ENCODE measurements at places on chromosomes 5 and 9.

GRCh38 chr5:131997026-131997726 is 14.3 kb downstream of the ACSL6 start:
- no peak for DNase-seq

DNA sequence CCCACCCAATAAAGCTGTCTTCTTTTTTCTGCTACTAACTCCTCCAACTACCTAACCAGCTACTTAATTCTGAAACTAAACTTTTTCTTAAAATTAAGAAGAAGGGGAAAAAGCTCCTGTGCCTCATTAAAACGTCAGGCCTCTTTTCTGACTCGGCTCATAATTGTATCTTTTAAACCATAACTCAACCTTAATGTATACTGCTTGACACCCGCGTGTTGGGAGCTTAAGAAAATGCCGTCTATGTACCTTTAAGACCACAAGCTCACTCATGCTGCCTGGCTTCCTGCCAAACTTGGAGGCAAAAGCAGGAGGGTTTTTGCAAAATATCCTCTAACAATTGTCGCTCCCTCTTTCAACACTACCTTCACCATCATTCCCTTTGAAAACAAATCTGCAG is 5.0 kb downstream of the EBF1 start:
- DNase-seq: no peak

DNA sequence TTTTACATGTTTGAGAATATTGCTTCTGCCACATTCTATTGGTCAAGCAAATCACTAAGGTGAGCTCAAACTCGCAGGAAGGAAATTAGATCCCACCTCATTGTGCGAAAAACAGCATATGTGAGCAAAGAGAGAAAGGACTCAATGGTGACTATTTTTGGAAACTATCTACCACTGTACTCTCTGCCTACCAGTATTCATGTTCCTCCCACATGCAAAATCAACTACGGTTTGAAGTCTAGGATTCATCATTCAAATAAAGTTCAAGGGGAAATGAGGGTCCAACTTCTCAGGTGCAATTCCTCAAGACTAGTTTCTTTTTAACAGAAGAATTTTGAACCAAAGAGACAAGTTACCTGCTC is 60.6 kb downstream of the FAM174A start:
- no peak for DNase-seq

DNA sequence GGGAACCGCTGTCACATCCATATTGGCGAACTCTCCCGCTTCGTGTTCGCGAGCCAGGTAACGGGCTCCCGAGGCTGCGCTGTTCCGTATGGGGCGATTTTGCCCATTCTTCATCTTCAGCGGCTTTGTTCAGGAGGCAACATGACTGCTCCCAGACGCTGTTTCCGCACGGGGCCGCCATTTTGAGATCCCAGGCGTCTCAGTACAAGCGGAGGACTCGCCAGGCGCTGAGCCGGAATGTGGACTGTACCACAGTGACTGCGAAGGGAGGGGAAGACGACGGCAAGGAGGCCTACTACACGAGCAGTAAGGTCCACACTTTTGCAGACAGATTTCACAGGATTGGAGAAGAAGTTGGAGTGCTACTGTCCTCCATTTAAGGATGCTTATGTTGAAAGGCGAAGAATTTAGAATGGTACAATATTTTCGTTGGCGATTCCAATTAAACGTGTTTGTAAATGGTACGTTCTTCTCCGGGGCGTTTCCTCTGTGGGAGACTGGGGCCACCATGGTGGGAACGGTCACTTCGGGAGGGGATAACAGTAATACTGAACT is 41.6 kb upstream of the ZNF300 start:
- DNase-seq: no peak

- no peak for DNase-seq
Measured at GRCh38 chr5:15904899-15905830, 274.4 kb downstream of the MARCHF11 start.

GRCh38 chr9:124214596-124215367 is 43.0 kb upstream of the NEK6 start:
- DNase-seq: no peak

DNA sequence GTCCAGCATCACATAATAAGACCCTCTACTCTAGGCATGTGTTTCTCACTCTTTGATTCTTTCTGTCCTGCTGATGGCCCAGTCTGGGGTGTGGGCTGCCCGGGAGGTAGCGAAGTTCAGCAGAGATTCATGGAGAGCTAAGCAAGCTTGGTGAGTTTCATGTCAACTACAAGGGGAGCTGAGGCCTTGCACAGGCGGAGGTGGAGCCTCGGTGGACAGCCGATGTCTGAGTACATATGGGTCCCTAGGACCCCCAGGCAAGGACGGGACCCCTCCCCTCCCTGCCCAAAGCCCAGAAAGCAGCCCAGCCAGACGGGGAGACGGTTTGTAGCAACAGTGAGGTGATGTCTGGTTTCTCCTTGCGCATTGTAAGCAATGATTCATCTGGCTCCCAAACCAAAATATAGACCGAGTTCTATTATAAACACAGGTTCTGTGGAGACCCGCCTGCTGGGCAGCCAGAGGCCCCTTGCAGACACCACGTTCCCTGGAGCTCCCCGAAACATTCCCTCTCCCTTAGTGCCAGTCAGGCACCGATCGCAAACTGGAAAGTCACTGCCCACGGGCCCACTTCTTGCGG is 45.5 kb downstream of the COL27A1 start:
- DNase-seq: no peak

- DNase-seq: no peak
Measured at GRCh38 chr5:75681125-75681830, 36.0 kb downstream of the POC5 start.

DNA sequence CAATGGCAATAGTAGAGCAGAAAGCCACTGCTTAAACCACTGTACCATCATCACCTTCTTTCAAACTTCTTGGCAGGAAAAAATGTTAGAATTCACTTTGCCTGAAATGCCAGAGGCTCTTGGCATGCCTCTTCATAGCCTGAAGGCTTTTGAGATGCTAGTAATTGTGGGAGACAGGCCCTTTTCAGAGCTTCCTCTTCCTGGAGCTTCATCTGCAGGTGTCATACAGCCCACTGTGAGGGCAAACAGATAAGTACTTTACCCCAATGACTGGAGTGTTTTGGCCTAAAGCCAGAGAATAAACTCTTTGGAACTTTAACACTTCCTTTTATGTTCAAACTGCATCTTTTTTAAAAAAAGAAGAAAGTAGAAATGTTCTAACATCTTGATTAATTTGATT is 81.3 kb upstream of the TMEM171 start:
- DNase-seq: no peak

GRCh38 chr5:74116266-74116665 is 490.3 kb downstream of the ARHGEF28 start:
- no peak for DNase-seq

- no peak for DNase-seq
Measured at GRCh38 chr9:17018540-17019196, 116.2 kb upstream of the CNTLN start.

GRCh38 chr5:26310415-26310814 is 728.0 kb downstream of the CDH9 start:
- no peak for DNase-seq

DNA sequence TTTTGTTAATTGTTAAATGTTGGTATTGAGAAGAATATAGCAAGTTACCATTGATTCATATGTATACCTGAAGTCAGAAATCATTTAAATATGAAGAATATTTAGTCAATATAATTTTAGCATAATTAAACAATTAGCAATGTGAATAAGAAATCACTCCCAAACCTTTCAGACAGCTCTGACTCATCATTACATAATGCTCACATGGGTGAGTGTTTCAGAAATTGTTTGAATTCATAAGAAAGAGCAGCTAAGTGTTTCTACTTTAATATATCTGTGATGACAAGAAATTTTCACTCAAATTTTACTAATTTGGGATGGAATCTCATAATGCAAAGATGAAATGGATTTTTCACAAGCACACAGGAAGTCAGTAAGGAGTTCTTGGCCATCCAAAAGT is 42.0 kb upstream of the CDC42SE2 start:
- no peak for DNase-seq

- DNase-seq: no peak
Measured at GRCh38 chr5:94544875-94545547, 73.4 kb downstream of the KIAA0825 start.

GRCh38 chr5:179114756-179115155 is 54.6 kb downstream of the ZNF354C start:
- DNase-seq: no peak

DNA sequence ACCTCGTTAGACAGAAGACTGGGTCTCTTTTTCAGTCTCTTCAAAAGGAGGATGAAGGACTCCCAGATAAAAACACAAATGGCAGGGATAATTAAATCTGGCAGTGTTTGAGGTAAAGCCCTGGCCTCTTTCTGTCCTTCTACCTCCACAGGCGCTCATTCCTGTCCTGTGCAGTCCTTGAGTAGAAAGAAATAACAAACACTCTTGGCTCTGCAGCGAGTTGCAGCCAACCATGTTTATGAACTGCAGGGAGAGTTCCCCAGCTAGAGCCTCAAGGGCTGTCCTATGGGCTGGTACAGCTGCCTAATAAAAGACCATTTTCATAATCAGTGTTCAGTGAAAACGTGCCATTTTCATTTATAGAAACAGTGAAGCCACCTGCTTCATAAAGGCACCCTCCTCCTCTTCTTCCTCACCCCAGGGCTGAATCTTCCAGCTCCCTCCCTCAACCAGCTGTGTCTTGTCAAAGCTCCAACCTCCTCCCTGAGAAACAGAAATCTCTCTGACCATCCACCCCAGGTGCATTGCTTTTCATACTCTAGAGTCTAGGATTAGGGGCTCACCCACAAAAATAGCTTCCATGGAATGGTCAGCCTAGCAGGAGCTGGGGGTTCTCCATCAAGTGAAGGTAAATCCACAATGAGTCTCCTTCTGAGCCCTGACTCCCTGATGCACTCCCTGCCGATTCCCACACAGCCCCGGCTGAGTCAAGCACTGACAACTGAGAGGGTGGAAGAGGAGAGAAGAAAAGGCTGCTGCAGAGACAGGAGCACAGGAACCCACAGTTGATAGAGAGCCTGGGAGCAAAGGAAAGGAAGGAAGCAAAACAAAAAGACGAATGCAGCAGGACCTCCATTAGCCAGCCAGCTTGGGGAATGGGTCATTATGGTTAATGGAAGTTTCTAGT is 150.7 kb downstream of the CMYA5 start:
- DNase-seq: no peak

DNA sequence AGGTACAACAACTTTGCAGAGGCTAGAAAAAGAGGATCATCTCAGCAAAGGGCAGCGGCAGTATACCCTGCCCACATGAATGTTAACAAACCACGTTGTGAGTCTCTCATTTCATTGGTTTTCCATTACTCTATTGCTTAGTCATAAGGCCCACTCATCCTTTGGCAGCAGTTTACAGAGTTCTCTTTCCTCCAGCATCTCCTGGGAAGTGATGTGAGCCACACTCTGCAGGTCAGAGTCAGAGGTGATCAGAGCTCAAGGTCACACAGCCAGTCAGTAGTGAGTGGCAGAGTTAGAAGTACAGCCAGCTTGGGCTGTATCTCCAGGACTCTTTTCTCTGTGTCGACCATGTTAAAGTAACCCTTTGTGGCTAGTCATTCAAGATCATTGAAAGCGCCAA is 599.6 kb upstream of the GRAMD2B start:
- DNase-seq: no peak

- no peak for DNase-seq
Measured at GRCh38 chr9:27181381-27181780, 72.4 kb downstream of the TEK start.

DNA sequence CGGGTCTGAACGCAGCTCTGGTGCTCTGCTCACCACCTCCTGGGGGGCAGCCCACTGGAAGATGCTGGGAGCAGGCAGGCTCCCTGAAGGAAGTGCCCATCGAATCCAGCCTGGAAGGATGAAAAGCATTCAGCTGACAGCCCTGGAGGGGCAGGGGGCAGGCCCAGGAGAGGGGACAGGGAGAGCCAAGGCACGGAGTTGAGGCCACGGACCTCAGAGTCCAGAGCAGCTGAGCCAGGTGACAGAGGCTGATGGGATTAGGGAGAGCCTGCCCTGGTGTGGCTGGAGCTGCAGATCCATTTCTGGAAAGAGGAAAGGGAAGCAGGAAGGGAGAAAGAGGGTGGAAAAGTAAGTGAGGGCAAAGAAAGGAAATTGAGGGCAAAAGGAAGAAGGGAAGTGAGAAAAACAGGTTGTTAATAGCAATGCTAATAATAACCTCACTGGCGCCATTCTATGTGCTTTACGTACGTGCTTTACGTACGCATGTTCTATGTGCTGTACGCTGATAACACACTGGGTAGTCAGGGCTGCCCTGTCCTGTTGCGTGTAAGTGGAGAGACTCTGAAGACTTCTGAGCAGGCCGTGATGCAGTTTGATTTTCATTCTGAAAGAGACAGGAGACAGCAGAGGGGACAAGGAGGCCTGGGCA is 52.6 kb downstream of the LMX1B start:
- no peak for DNase-seq

DNA sequence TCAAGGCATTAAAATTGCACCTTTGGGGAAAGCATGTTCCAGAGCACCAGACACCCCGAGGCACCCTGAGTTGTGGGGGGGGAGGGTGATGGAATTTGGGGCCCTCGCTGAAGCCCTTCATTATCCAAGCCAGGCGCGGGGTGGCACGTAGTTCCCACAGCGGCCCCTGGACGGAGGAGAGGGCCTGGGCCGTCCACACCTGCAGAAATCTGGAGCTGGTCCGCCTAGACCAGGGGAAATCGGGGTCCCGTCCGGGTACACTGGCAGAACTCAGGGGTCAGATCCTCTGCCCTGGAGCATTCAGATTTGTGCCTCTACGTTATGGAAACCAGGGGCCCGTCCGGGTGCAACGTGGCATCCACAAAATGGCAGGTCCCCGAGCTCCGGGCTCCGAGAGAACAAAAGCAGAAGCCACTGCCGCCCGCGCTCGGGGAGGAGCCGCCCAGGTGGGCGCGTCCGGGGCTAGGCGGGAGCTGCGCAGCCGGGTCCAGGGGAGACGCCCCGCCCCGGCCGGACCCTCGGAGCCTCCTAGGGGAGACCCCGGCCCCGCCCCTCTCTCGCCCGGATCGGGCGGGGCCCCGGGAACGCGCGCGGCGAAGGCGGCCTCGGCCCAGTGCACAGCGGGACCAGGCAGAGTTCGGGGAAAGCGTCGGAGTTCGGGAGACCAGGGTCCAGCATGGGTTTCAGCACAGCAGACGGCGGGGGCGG is at the start of gene PLEKHG4B:
Gene PLEKHG4B, plus strand, starts transcription at position 613 of the 708 bp plus-strand sequence. Its CDS starts 64 bp downstream, at position 677.
- peak; percentile 99 for DNase-seq

GRCh38 chr9:127264462-127265219 is at the start of gene GARNL3:
GARNL3 (plus strand) TSS chr9:127264774; CDS start chr9:127264878, 104 bp downstream.
- DNase-seq: no peak

GRCh38 chr5:145960848-145961600 is 24.6 kb downstream of the SH3RF2 start:
- DNase-seq: no peak

DNA sequence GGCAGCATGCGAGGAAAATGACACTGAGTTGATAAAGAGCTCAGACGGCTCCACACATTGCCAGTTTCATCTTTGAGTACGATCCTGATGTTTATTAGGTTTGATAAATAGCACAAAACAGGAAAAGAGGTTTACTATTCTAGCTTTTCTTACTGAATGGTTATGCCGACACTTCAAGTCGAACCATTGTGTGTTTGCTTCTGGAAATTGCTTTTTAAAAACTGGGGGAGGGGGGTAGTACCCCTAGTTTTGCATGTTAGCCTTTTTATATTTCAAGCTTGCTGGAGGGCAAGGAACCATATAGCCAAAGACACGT is 5.2 kb downstream of the PTCH1 start:
- no peak for DNase-seq

- DNase-seq: no peak
Measured at GRCh38 chr9:83444110-83444509, 94.1 kb downstream of the FRMD3 start.
